ENCODE measurements at places on chromosomes 5 and 9.

GRCh38 chr9:89780959-89781358, 176.1 kb downstream of the GADD45G start:
- DNase-seq, result no peak

- peak; percentile 43 for DNase-seq
These were observed 21.2 kb downstream of the TRIM14 start for GRCh38 chr9:98097836-98098235.

GRCh38 chr9:20898885-20899554, 132.4 kb downstream of the HACD4 start:
- DNase-seq, result no peak

DNA sequence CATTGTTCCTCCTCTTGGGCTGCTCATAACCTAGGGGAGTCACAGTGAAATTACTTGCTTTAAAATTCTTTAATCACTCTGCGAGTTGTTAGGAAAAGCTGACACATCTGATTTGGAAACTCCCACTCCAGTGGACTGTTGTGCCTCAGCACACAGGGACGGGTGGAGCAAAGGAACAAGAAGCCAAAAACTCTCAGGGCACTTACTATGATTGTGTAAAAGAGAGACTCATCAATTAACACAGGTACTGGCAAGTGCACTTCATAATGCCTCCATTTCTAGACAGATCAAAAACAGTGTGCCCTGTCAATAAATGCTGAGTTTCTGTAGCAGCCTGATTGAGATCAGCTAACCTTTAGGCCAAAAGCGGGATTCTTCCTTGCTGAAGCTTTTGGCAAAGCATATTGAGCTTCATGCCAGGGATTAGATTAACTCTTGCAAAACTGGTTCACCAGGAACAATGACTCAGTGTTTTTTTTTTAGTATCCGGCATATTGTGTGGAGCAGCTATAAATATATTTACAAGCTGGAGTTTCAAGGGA, 55.9 kb downstream of the TMC1 start:
- no peak for DNase-seq

GRCh38 chr9:105053209-105053652, 125.3 kb upstream of the ABCA1 start:
- DNase-seq, result peak; percentile 13

DNA sequence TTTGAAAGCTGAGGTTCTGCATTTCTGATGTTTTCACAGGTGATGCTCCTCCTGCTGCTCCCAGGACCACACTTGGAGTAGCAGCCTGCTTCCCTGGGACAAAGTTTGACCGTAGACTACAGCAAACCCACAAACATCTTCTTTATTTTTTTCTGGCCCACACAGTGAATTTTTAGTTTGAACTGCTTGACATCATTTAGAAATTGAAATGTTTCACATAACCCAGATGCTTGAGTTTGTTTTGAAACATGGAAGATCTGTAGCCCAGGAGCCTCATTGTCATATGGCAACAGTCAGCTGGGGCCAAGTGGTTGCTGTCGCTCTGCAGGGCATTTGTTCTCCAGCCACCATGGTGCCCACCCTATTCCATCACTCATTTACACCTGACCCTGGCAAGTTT, 8.4 kb downstream of the SH3TC2 start:
- no peak for DNase-seq

- DNase-seq, result no peak
These were observed 11.0 kb upstream of the ERMP1 start for GRCh38 chr9:5843794-5844471.

DNA sequence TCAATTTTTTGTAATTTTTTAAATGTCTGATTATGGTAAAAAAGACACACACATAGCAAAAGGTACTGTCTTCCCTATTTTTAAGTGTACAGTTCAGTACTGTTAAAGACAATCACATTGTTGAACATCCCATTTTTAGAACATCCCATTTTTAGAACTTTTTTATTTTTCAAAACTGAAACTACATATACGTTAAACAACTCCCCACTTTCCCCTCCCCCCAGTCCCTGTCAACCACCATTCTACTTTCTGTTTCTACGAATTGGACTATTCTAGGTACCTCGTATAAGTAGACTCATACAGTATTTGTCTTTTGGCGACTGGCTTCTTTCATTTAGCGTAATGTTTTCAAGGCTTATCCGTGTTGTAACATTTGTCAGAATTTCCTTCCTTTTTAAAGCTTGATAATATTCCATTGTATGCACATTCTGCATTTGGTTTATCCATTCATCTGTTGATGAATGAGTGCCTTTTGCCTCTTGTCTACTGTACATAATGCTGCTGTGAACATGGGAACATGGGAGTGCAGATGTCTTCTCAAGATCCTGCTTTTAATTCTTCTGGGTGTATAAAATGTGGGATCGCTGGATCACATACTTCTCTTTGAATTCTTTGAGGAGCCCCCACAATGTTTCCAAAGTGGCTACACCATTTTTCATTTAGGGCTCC, 154.0 kb downstream of the PIK3R1 start:
- peak; percentile 13 for DNase-seq

DNA sequence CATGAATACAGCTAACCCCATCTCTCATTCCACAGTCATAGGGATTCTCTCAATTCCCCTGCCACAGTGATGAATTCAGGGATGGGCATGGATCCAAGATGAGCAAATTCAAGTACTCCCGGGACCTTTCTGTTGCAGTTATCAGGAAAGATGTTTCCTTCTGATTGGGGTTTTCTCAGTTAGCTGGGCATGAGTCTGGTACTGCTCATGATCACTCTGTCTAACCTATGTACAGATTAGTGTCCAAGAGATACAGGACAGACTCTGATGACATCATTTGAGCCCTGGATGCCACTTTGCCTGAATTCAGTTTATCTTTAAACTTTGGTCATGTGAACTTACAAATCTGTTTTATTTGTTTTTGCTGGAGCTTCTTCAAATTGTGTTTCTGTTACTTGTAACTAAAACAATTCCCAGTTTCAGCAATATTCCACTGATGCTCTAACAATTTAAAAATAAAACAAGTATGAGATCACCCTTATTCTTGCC, 257.7 kb upstream of the KLF9 start:
- DNase-seq, result no peak

All from stimulated activated CD4-positive, alpha-beta T cell treated with anti-CD3 and anti-CD28 coated beads, TNF-alpha, amount 100 ng/mL, for 24 hours (primary cell).